Fibroblast of skin of back (primary cell): ENCODE measurements at places on chromosomes 12 and 14.
A peak's percentile ranks its signal among the peaks of the same experiment; 100 is the strongest.

GRCh38 chr12:110577864-110578693 is 5.0 kb downstream of the PPTC7 start:
- DNase-seq = peak; percentile 90

DNA sequence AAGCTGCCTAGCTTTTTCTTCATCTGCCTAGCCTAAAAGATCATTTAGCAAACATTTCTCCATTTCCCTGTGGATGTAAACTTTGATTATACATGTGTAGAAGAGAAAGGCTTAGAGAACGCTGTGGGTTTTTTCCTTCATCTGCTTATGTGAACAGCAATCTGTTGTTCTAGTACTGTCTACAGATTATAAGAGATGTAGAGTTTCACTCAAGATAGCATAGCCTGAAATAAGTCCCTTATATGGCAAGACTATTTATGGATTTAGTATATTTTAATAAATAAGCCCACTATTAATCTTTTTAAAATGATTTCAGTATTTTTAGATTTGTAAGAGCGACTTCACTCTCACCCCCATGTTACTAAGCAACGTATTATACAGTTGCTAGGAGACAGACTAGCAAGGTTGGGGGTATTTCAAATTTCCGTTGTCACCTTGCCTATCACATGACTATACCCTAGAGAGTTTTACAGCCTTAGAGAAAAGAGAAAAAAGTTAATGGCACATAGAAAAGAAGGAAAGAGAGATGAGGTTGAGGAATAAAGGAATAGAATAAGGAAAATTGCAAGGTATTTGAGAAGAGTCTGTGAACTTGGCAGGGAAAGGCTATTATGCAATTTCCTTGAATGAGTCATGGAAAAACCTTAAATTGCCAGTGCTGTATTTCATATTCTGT is 12.2 kb upstream of the TUBA1A start:
- peak; percentile 77 for DNase-seq

GRCh38 chr12:109727039-109727723 is 13.6 kb downstream of the FAM222A start:
- DNase-seq = no peak

GRCh38 chr12:171743-172676 is 41.9 kb downstream of the SLC6A12 start:
- no peak for DNase-seq

DNA sequence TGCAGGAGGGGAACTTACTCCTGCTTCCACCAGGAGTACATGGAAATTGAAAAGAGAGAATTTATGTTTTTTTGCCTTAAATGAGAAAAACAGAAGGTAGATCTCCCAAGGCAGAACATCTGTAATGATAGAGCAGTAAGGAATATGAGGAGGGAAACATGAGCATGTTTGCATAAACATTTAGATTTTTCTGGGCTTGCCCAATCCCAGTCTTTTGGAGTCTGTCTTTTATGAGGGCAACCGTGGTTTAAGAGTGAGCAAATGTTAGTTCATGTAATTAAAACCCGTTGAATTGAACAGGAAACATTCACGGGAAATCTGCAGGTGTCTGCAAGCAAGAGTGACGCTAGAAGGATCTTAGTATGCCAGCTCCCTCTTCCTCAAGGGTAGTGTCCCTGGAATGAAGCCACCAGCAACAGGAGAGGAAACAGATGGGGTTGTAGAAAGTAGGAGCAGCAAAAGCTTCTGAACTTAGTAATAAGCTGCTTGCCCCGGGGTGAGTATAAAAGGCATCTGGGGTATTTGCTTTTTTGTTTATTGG is 79.3 kb downstream of the ARF6 start:
- peak; percentile 71 for DNase-seq

DNA sequence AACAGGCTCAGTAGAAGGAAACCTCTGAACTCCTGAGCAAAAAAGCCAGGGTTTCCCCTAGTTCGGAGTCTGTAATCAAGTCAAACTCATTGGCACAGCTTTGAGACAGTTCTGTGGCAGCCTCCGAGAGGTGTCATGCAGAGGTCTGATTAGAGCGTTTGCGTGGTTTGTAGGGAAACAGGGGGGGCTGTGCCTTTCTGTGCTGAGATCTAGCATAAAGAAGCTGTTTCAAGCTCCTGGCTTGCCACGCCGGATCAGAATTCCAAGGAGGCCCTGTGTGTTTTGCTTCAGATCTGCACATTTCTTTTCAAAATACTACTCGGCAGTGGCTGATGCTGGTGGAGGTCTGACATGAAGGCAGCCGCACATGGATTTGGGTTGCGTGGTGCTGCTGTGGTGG is 1.7 kb downstream of the CABP1 start:
- DNase-seq = no peak

GRCh38 chr14:92491782-92492181 is 21.8 kb upstream of the RIN3 start:
- DNase-seq = no peak

DNA sequence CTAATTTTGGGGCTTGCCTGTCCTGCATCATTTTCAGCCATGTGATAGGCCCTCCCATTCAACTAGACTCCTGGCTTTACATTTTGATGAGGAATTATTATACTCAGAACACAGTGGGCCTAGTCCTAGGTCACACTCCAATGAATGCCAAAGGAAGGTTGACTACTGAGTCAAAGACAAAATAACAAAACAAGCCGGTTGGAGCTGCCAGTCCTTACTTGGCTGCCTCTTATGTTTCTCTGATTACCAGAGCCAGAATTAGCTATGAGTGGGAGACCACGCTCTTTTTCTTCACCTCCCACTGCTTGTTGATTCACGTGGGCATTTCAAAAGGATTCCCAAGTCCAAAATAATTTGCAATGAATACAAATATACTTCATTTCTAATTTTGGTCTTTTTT is 78.1 kb upstream of the USP44 start:
- DNase-seq = no peak

GRCh38 chr12:91205811-91206210 is 23.2 kb upstream of the DCN start:
- DNase-seq = peak; percentile 50
